Kasumi-1 (cell line): ENCODE measurements at places on chromosomes 7 and 10.

- no peak for DNase-seq
Observed at GRCh38 chr7:82230811-82231581, 212.6 kb downstream of the CACNA2D1 start.

DNA sequence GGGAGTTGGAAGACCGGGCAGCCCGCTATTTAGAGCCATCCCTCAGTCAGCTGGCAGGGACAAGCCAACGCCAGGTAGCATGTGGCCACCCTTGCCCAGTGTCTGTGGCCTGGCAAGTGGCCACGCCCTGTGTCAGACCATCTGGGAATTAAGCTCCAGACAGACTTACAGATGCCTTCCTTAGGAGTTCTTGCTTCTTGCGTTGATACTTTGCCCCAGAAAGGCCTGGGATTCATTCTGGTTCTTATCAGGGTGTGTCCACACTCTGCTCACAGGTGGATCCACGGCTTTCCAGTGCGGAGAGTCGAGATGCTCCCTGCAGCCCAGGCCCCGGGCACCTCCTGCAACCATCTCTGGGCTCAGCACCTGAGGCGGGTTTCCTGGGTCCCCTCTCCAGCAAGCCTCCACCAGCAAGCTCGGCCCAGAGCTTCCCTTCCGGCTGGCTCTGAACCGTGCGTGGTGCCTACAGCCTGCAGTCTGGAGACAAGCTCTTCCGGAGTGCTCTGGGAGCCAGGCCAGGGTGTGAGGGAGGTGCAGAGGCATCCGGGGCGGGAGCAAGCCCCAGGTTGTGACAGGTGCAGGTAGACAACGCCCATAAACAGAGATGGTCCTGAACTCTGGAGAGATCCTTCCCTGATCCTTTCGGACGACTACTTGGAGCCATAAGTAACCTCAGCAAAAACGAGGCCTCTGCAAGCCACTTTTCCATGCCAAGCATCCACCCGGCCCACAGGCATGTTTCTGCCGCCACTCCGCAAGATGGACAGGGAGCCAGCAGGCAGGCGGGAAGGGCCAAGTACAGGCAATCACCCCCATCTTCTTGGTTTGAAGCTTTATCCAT is 32.3 kb upstream of the PPIF start:
- no peak for DNase-seq

GRCh38 chr10:84217746-84218145 is 7.6 kb downstream of the LRIT2 start:
- no peak for DNase-seq

DNA sequence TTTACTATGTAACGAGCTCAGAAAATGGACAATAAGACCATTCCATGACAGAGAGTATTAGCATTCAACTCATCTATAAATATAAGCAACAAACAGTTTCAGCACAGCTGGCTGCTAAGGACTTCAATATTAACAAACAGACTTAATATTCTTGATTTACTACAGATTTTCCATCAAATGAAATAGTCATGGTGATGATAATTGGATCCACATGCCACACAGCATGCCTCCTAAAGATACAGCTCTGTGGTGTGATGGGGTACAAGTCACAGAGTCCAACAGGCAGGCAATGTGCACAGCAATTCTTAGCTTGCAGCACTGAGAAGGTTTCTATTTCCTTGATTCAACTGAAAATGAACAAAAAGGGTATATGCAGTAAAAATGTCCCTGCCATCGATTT is 54.0 kb downstream of the DOCK4 start:
- no peak for DNase-seq

DNA sequence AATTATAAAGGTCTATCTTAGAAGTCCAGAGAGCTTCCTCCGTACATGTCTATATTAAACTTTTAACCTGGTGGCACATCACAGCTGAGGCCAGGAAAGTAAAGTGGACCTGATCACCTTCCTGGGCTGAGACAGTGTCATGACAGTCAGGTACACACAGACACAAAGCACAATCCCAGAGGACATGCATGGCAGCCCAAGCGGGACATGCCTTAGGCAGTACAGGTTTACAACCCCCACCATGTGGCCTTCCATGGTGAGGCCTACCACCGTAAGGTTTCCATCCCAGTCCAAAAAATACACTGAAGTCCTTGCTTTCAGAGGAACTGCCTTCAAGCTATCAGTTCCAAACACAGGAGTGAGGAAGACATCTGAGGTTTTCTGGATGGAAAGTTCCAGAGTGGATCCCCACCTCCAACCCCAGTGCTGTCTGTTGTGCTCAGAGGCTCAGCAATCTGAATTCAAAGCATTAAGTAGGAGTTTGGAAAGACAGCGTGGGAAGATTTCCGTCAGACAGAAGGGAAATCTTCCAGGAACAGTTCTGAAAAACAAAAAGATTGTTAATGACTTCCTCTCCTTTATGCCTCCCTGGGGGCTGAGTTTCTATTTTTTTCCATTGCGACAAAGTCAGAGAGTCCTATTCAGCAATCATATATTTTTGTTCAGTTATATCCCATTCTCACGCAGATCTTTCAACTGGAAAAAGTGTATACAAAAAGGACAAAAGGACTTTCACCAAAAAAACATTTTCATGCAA is 20.1 kb downstream of the IFIT3 start:
- DNase-seq = no peak

DNA sequence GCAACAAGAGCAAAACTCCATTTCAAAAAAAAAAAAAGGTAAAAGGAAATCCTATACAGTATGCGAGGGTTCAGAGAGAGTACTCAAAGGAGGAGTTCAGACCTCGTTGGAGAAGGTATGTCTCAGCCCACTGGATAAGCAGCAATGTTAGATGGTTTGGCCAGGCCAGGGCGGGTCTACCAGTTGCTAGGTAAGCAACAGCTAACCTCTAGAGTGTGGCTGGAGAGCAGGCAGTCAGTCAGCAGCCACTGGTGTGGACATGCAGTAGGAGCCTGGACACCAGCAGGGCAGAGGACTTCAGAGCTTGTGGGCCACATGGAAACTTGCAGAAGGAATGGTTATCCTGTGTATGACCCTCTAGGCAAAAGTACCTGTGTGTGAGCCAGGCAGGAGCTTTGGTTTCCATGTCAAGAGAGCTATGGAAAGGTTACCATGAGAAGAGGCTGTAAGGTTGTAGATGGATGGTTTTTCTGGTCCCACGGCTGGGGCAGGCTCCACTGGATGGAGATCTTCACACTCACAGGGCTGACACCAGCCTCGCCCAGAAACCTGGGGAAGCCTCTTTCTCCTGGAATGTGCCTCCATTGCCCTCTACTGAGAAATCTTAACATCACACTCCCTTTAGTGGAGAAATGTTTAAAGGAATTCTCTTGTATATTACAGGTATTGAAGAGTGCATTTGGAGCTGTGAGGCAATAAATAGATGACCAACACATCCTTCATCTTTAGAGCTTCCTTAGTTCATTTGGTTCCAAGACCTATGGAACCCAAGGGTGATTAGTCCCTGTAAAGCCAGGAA is 63.6 kb downstream of the CCDC186 start:
- DNase-seq = peak; percentile 25
